Caco-2 (cell line): ENCODE measurements at places on chromosomes 3 and 15.

DNA sequence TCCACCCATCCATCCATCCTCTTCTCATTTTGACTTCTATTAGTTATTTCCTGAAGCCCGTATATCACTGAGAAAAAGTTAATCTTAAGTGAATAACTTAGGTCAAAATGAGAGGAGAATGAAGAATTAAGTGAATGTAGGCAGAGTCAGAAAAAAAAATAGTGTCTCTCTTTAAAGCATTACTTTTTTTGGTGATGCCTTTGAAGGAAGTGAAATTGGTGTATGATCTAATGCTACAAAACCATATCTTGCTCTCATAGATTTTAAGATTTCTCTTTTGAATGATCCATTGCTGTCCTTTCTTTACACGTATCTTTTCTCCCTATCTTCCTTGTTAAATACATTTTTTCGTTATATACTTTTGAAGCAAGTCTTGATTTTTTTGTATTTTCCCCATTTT lies 23.4 kb downstream of the FNDC3B start:
- no peaks in the 10 kb centered on the region; the same call in 1 of the 2 replicates for H3K36me3 ChIP-seq
- no peaks in the 10 kb centered on the region for H3K27me3 ChIP-seq
- H3K27ac ChIP-seq = peak overlapping the region; percentile 6
- H3K4me1 ChIP-seq = peaks cover 57% of the 10 kb centered on the region
- DNase-seq = no peak
- H3K4me3 ChIP-seq = no peak overlapping the region

- no peak overlapping the region for H3K4me3 ChIP-seq
- DNase-seq = no peak
- no peaks in the 10 kb centered on the region for H3K4me1 ChIP-seq
Observed at GRCh38 chr3:171347301-171348039, 112.7 kb downstream of the TNIK start.

DNA sequence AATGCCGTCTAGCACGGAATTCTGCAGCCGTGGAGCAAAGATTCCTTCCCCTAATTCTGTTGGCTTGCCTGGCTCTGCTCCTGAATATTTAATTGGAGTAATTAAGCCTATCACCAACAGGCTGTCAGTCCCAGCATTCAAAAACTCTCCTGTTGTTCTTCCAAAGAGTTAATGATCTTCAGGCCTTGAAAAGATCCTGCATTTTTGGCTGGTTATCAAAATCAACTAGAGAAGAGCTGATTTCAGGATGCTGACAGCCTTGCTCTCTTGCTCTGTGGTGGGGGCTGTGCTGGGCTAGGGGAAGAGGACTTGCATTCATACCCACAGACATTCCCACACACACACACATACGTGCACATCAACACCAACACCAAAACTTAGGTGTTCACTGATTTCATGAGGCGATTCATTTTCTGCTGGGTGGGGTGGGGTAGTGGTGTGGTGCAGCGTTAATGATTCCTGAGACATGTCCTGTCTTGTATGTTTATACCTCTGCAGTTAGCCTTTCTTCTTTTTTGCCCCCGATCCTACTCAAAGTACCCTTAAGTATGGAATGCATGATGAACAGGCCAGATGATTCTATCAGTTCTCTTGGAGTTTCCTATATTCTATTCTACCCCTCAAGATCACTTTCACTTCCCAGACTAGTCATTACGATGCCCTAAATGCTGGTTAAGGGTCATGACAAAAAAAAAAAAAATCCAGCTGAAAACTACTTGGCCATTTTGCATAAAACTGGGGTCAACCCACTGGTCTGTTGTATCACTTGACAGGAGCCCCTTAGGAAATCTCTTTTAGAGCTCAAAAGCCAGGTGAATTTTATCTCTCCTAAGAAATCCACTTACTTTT lies 42.3 kb downstream of the CPN2 start:
- no peak for DNase-seq
- no peak overlapping the region for H3K4me3 ChIP-seq
- H3K36me3 ChIP-seq = no peaks in the 10 kb centered on the region
- H3K27me3 ChIP-seq = no peaks in the 10 kb centered on the region

- no peak overlapping the region for H3K27ac ChIP-seq
- H3K36me3 ChIP-seq = no peaks in the 10 kb centered on the region
- no peak overlapping the region for H3K4me3 ChIP-seq
- no peaks in the 10 kb centered on the region for H3K27me3 ChIP-seq
- DNase-seq = no peak
Observed at GRCh38 chr15:86327230-86327865, 247.7 kb downstream of the AGBL1 start.

DNA sequence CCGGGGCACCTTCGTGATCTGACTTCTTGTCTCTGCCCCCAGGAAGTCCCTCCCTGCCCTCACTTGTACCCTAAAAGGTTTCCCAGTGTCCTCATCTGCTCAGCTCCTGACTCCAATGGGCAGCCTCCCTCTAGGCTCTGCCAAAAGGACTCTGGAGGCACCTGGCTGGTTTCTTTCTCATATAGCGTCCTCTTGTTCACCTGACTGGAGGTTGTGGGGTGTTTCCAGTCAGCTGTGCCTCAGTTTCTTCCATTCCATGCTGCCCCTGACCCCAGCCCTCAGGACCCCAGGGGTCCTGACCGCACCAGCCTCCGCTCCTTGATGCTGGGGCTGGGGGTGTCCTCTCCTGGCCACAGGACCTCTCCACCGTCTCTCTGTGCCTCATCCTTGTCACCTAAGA lies 2.5 kb downstream of the PRR23E start:
- no peak overlapping the region for H3K27ac ChIP-seq
- no peak for DNase-seq
- H3K4me1 ChIP-seq = no peaks in the 10 kb centered on the region
- no peaks in the 10 kb centered on the region for H3K27me3 ChIP-seq
- no peak overlapping the region for H3K4me3 ChIP-seq

GRCh38 chr3:65960087-65960486 lies 78.6 kb downstream of the MAGI1 start:
- H3K36me3 ChIP-seq = peaks cover 1% of the 10 kb centered on the region; the same call in 1 of the 2 replicates
- H3K27ac ChIP-seq = peak overlapping the region; percentile 91
- no peaks in the 10 kb centered on the region for H3K27me3 ChIP-seq
- DNase-seq = no peak
- H3K4me1 ChIP-seq = peaks cover 80% of the 10 kb centered on the region

- H3K4me1 ChIP-seq = no peaks in the 10 kb centered on the region
- no peak overlapping the region for H3K4me3 ChIP-seq
- no peaks in the 10 kb centered on the region for H3K36me3 ChIP-seq
- no peak overlapping the region for H3K27ac ChIP-seq
Observed at GRCh38 chr3:189593581-189593980, 37.6 kb upstream of the TP63 start.

DNA sequence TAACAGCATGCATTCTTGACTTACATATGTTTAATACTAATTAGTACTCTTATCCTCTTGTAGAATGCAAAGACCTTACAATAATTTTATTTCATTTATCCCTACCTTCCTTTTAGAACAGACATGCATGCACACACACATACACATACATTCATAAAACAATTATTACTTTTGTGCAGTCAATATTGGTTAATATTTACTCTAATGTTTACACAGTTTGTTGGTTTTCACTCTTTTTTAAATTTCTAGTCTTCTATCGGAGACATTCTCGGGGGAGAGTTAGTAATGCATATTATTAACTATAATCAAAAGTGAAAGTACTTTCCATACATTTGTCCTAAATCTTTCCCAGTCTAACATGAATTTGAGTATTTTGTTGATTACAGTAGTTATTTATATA lies 317.7 kb upstream of the DPH6 start:
- no peak overlapping the region for H3K4me3 ChIP-seq
- peaks cover 4% of the 10 kb centered on the region; the same call in 1 of the 2 replicates for H3K4me1 ChIP-seq
- no peaks in the 10 kb centered on the region for H3K36me3 ChIP-seq

GRCh38 chr15:58314593-58315216 lies 117.1 kb upstream of the LIPC start:
- DNase-seq = no peak
- H3K27ac ChIP-seq = no peak overlapping the region
- H3K27me3 ChIP-seq = no peaks in the 10 kb centered on the region; the same call in 1 of the 2 replicates
- no peaks in the 10 kb centered on the region for H3K36me3 ChIP-seq

DNA sequence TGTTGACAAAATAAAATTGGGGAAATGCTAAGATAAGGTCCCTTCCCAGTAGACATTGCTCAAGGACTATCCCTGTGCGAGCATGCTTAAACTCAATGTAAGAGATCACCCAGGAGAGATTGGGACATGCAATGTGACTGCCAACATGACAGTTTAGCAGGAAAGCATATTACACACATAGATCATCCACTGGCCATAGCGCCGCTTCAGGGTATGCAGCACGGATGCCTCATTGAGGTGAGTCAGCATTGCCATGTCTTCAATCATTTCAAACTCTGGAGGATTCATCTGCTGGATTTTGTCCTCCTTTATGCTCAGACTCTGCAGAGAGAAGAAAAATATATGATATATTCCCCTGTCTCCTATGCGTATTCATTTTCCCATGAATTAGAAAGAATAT lies 8.9 kb downstream of the MYH15 start:
- no peak for DNase-seq
- no peaks in the 10 kb centered on the region for H3K27me3 ChIP-seq
- no peak overlapping the region for H3K27ac ChIP-seq

DNA sequence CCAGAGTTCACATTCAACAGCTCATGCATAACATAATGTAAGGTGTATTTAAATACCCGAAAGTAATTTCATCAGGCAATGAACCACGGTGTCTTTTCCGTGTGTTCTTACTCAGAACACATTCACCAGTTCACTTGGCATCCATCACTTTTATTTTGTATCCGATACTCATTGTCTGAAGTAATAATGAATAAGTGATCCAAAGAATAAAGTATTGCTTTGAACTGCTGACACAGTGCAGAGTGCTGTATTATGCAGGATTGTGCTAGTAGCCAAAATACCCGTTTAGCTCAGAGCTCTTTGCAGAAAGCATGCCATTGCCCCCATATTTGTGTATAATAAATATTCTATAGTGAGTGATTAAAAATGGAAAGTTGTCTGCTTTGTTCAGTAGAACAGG lies 460.9 kb upstream of the KCNMB2 start:
- no peak overlapping the region for H3K27ac ChIP-seq
- no peaks in the 10 kb centered on the region for H3K4me1 ChIP-seq
- no peaks in the 10 kb centered on the region for H3K27me3 ChIP-seq
- no peaks in the 10 kb centered on the region for H3K36me3 ChIP-seq
- no peak for DNase-seq

DNA sequence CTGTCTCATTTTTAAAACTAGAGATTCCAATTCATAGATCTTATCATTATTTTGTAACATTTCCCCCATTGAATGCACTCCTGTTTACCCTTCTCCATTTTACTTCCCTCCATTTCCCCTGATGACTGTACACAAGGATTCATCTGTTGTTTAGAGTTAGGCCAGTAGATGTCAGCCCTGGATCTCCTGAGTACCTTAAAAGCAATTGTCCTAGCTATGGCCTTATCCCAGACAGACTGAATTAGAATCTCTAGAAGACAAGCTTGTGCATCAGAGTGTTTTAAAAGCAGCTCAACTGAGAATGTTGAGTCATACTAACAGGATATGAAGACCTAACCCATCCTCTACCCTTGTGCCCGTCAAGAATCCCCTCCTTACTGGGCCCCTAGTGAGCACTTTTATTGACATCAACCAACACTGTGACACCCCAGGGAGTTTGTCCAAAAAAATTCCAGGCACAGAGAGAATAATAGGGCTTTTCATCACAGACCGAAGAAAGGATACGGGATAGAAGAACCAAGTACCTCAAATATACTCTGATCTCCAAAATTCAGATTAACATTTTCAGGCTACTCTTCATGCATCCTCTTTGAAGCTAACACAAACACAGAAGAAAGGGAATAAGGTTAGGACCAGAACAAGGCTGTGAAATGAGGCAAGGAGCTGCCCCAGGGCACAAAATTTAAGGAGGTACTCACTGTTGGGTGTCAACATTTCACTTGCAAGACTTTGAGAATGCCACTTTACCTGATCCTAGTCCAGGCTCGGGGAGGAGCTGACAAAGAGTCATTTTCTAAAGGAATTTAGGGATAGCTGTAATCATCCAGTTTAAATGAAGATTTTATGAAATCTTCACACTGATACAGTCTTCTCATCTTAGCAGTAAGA lies 17.1 kb downstream of the ZBED2 start:
- no peak for DNase-seq
- H3K4me3 ChIP-seq = no peak overlapping the region
- no peaks in the 10 kb centered on the region for H3K36me3 ChIP-seq
- H3K4me1 ChIP-seq = peaks cover 20% of the 10 kb centered on the region
- H3K27me3 ChIP-seq = no peaks in the 10 kb centered on the region
